Stimulated activated CD4-positive, alpha-beta T cell treated with anti-CD3 and anti-CD28 coated beads, Interleukin-1b, Interleukin-23, amount 100 ng/mL, for 24 hours (primary cell): ENCODE measurements at places on chromosomes 6 and 20.

DNA sequence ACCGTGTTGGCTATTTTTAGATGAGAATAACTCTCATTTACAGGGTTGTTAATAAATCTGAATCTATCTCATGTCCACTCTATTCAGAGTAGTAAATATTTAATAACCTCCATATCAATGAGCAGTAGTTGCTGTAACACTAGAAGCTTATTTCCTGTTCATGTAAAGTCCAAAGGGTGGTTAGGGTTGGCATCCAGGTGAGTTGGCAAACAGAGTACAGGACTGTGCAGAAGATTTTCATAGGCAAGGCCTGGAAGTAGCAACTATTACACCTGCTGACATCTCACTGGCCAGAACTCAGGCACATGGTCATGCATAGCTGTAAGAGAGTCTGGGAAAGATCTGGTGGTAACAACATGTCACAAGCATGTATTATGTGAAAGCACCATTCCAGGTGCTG, 147.5 kb downstream of the PHF3 start:
- no peak for DNase-seq

GRCh38 chr6:14079971-14080370, 37.6 kb upstream of the CD83 start:
- DNase-seq: no peak

DNA sequence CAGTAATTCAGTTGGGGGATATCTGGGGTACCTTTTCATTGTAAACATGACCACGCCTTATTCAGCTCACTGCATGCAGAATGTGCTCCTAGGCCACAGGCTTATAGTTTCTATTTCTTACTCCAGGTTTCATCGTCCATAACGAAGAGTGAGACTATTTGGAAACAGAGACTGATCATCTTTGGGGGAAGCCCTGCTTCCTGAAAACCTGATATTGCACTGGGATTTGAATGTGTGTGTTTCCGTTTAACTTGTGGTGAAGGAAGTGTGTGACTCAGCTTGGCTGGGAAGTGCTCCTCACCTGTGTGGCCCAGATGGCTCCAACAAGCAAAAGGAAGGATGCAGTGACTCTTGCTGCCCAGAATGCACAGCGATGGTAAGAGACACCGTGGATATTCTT, 19.6 kb upstream of the LTV1 start:
- no peak for DNase-seq

- no peak for DNase-seq
Measured at GRCh38 chr20:38128691-38129090, 36.4 kb downstream of the TGM2 start.

GRCh38 chr6:44649365-44650025, 262.0 kb downstream of the CDC5L start:
- DNase-seq: no peak

- no peak for DNase-seq
Measured at GRCh38 chr6:149132336-149132735, 185.2 kb upstream of the TAB2 start.

- no peak for DNase-seq
Measured at GRCh38 chr20:50229156-50229607, 38.6 kb downstream of the CEBPB start.

GRCh38 chr6:118813775-118814174, 80.2 kb upstream of the ASF1A start:
- DNase-seq: peak; percentile 16

GRCh38 chr6:39530201-39530759, 194.9 kb downstream of the KIF6 start:
- no peak for DNase-seq
